ENCODE measurements at places on chromosomes 7 and 10.
A peak's percentile ranks its signal among the peaks of the same experiment; 100 is the strongest.

- DNase-seq: no peak
Measured at GRCh38 chr10:100148353-100149211, 37.2 kb downstream of the ERLIN1 start.

DNA sequence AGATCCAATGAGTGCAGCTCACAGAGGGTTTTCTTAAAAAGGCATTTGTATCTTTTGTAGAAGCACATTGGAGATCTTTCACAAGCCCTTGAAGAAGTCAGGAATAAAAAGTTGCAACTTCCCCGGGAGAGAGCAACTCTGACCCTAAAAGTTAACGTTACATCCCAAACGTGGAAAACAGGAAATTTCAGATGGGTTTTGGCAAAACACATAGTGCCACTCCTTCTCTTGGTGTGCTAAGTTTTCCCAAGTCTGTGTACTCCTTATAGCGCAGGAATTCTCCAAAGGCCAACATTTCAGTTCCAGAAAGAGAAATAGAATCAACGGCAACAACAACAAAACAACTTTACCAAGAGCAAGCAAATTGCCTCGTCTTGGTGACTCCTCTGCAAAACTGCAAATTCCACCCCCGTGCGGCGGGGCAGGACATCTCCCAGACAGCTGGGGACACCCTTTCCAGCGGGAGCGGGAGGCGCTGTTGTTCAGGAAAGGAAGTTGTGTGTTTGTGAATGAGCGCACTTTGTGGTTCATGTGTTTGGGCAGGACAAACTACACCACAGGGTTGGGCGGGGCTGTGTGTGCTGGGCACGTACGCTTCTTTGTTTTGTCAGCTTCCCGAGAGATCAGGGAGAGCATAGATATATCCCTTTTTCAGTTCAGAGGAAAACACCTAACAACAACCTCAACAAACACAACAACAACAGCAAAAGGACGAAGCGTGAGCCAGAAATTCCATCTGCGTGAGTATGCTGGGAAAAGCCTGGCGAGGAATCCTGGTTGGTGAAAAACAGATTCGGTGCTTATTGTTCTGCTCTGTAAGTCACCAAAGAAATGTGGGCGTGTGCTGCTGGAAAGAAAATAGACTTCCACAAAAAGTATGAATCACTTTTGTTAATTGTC, 294.7 kb upstream of the PITRM1 start:
- no peak for DNase-seq

- no peak for DNase-seq
Measured at GRCh38 chr7:147803151-147803550, 787.4 kb upstream of the C7orf33 start.

- no peak for DNase-seq
Measured at GRCh38 chr7:1902231-1902855, 232.3 kb downstream of the ELFN1 start.

DNA sequence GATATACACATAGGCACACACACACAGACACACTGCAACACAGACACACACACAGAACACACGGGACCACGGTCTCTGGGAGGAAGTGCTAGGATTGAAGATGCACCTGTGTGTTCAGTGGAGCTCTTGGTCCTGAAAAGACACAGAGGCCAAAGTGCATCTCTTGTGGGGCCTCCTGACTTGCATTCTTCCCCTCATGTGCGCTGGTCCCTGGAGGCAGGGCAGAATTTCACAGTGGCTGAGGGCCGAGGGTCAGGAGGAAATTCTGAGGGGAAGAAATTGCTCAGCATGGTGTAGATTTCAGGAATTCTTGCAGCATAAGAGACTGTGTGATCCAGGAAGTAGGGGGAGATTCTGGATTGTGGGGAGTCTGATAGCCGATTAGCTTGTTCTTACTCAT, 35.9 kb downstream of the WDFY4 start:
- no peak for DNase-seq

DNA sequence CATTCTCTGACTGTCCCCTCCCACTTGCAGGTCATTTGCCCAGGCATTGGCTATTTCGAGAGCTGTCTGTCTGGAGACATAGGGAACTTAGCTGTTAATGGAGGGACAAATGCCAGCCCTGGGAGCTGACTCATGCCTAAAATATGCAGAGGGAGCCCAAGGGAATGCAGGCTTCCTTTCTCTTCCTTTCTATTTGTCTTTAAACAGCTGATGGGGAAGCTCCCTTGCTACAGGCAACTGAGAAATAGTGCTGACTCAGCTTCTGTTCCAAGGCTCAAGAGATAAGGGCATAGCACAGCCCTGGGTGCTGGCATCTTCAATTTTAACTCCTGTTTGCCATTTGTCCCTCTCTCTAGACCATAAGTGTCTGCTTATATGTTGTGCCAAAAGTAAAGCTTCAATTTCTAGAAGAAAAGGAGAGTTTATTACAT, 82.7 kb upstream of the C1GALT1 start:
- DNase-seq: peak; percentile 47
